ENCODE measurements at places on chromosomes 7 and 10.
A peak's percentile ranks its signal among the peaks of the same experiment; 100 is the strongest.

- DNase-seq, result no peak
These were observed 98.1 kb downstream of the TCF7L2 start for GRCh38 chr10:113047963-113048781.

DNA sequence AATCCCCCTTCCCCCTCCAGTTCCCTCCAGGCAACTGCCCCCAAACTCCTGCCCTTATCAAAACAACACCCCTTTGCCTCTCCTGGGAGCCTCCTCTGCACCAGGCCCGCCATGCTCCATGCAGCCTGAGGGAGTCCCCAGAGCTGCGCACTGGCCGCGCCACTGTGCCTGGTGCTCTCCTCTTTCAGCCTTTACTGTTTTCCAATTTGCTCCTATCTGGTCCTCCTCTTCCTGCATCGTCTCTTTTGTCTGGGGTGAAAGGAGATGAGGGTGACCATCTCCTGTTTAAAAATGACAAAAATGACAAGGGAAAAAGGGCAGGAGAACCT is 165.8 kb upstream of the ADCY1 start:
- DNase-seq, result no peak

DNA sequence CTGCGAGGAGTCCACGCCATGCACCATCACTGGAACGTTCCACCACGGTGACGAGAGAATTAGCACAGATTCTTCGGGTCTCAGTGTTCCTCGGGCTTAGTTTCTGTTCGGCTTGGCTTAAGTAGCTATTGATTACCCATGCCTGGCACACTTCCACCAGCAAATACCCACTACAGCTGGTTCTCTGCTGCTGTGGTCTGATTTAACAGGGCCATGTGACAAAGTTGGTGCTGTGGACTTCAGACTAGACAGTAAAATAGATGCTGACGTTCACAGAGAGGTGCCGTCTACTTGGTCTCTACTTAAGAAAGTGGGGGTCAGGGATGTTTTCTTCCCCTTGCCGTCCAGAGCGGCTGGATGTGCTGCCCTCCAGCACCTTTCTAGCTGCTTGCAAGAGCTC is 11.6 kb downstream of the GNA12 start:
- no peak for DNase-seq

DNA sequence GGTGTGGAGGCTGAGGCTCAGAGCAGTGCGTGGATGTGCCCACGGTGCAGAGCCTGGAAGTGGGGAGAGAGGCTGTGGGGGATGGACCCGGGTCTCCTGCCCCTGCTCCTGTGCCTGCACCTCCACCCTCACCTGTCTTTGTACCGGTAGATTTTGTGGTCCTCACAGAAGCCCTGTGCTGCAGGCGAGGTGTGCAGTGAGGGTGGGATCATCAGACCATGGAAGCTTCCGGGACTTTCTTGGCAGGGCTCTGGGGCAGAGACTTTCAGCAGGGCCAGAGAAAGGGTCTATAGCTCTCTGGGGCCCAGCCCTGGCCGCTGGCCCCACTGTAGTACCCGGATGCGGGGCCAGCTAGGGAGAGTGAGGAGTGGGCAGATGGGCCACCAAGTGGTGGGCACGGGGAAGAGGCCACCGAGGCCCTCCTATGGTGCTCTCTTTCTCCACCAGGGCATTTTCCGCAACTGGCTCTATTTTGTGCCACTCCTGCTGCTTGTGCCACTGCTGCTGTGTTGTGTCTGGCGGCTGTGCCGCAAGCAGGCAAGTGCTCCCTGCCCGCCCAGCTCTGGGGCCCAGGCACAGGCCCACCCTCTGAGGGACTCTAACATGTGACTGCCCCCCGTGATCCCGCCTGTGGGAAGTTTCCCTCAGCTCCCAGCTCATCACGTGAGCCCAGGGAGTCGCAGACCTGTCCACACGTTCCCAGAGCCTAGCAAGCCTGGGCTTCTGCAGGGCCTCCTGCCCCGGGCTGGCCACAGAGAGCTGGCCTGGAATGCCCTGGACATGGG is 22.1 kb downstream of the ANTXRL start:
- DNase-seq, result no peak

- DNase-seq, result no peak
These were observed 37.7 kb upstream of the GOLGA7B start for GRCh38 chr10:97811958-97812357.

DNA sequence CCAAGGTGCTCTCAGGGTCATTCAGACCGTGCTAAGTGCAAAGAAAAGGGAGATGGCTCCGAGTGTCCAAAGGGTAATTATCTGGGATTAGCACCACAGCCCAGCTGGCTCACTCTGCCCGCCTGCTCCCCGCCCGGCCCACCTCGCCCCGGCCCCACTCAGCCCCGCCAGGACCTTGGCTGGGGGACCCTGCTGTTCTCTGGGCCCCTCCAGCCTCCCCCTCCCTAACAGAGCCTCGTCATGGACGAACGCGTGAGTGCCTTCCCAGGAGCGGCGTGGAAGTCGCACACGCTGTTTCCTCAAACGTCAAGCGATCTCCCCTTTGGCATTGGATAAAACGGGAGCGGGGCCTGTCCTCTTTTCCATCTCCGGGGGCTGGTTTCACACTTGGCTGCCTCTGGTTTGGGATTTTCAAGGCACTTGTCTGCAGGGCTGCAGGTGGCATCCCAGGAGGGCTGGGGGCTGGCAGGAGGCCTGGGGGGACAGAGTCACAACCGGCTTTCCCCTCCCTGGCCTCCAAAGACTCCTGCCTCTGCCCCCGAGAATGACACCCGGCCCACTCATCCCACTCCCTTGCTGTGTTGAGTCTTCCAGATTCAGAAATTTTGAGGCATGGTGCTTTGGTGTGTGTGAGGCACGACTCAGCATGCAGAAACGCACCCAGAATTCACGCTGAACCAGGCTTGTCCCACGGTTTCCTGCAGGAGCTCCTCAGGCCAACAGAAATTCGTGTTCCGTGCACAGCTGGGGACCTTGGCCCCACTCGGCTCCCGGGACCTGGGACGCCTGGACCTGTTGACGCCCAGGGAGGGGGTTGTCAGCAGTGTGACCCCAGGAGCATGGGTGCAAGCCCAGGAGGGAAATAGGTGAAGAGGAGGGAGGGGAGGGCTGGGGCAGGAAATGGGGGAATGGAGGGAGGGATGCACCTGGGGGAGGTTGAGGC is 110.0 kb downstream of the PDGFA start:
- DNase-seq, result peak; percentile 42

- no peak for DNase-seq
These were observed 210.2 kb downstream of the TAX1BP1 start for GRCh38 chr7:27950123-27950522.

GRCh38 chr7:137151041-137151689 is 192.4 kb downstream of the PTN start:
- no peak for DNase-seq

DNA sequence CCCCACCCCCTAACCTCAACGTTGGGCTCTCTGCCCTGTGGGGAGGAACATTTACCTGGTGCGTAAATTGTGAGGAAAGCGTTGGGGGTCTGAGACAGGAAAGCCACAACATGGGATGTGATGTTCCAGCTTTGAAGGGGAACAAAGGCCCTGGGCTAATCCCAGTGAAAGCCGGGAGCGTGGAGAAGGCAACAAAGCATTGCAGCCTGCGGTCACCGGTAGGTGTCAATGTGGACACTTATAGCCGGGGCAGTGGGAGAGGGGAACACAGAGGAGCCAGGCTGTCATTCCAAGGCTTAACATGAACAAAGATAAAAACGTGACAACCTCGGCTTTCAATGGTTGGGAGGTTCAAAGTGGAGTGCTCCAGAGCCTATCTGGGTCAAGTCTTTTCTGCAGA is 12.7 kb downstream of the PTF1A start:
- peak; percentile 86 for DNase-seq

DNA sequence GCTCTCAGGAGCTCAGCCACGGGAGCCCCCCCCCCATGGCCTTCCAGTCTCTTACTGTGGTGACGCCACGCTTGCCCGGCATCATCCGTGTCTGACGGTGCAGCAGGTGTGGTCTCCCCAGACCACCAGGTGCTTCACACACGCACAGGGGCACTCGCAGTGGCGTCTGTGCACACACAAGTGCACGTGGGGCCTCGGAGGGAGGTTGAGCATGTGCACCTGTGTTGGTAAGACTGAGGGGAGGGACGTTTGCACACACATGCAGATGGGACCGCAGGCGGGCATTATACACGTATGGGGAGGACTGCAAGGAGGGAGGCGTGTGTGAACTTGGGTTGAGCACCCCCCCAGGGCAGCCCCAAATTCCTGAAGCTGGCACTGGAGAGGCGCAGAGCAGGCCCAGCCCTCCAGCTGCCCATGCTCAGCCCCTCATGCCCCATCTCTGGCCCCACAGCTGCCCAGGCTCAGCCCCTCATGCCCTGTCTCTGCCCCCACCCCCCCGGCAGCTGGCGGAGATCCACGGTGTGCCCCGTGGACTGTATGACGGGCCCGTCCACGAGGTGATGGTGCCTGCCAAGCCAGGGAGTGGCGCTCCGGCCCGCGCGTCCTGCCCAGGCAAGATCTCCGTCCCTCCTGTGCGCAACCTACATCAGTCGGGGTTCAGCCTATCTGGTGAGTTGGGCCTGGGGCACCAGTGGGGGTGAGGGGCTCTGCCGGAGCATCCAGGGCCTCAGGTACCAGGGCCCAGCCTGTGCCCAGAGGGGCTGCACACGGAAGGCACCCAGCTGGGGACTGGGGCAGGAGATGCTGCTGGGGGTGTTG is 16.7 kb downstream of the DPYSL4 start:
- no peak for DNase-seq

DNA sequence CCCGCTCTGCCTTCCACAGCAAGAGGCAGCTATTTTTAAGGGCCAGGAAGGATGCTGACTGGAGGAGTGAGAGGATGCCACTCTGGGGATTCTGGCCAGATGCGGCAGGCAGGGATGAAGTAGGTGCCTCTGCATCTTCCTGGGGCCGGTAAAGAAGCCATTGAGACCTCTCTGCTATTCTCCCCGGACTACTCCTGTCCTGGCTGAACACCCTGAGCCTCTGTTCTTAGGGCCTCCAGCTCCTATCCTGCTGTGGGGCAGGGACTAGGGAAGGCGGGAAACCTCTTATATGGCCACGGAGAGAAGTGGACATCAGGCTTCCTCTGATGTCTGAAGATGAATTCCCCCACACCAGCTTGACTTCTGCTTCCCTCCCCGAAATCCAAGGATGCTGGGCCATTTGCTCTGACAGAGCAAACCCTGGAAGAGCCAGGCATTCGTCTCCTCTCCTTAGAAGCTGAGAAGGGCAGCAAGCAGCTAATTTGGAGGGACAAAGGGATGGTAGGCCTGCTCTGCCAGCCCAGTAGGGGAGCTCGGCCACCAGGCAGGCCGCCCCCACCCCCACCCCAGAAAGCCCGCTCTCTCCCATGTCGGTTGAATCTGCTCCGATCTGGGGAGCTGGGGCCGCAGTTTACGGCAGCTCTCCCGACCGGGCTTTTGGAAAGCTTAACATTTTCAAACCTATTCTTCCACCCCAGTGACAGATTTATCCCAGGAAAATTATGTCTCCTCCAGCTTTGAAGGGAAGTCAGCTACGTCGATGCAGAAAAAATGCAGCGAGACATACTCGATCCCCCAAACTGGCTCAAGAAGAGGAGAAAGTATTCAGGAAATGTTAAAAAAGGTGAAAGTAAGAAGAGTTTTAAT is 2.8 kb downstream of the FGF8 start:
- peak; percentile 44 for DNase-seq
